ENCODE measurements at places on chromosomes 11 and 22. TPM values are rescaled to one million over a fixed set of nuclear protein-coding genes. Genes with fewer than 3 reads are reported as not detected.

- no peak overlapping the region for H3K4me3 ChIP-seq
- no peak for DNase-seq
- H3K36me3 ChIP-seq, result no peaks in the 10 kb centered on the region
- no peaks in the 10 kb centered on the region for H3K27me3 ChIP-seq
Observed at GRCh38 chr22:25972397-25972796, 196.9 kb upstream of the SEZ6L start.

GRCh38 chr11:93330446-93330984 lies at the start of gene DEUP1:
DEUP1 (plus strand) TSS chr11:93330742; CDS start chr11:93332260, 1,518 bp downstream.
- H3K27ac ChIP-seq, result no peak within 1 kb of the TSS
- H3K36me3 ChIP-seq, result no peaks in the 10 kb centered on the region
- H3K4me3 ChIP-seq, result peak within 1 kb of the TSS; percentile 29
- no peaks in the 10 kb centered on the region for H3K4me1 ChIP-seq

DNA sequence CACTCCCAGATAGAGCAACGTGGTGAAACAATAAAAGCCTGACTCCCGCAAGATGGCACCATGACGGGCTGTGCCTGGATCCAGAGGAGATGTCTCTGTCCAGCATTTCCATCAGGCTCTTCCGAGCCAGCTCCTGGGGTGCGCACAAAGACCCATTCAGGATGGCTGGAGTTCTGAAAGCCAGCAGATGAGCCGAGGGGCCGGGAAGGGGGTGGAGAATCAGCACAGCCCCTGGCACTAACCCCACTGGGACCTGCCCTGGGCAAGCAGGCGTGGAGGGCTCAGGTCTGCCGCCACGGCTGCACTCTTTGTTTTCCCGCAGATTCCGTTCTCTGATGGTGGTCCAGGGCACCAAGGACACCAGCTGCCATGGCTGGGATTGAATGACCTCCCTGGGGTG lies 97.2 kb upstream of the BLID start:
- DNase-seq, result no peak
- H3K4me1 ChIP-seq, result peaks cover 56% of the 10 kb centered on the region
- H3K4me3 ChIP-seq, result no peak overlapping the region
- no peak overlapping the region for H3K27ac ChIP-seq

DNA sequence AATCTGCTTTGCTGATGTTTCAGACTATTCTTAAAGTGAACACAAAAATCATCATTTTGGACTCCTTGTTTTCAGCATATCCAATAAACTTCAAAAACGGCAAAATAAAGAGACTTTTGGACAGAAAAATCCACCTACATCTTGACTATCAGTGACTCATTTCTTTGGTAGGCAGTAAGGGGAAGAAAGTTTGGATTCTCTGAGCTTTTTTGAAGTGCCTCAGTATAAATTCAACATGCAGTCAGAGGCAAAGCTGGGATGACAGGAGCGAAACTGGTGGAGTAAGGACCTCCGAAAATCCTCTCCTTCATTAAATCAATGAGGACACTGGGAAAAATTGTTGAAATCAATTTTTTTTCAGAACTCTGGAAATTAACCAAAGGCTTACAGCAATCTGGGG lies 29.7 kb downstream of the EFCAB6 start:
- peaks cover 21% of the 10 kb centered on the region for H3K4me1 ChIP-seq
- no peaks in the 10 kb centered on the region for H3K36me3 ChIP-seq
- H3K27me3 ChIP-seq, result no peaks in the 10 kb centered on the region
- H3K4me3 ChIP-seq, result 0 out of 2 replicates have a peak overlapping the region, but pooled peaks have one; percentile 1
- DNase-seq, result peak; percentile 43

Gene CYP2D6
- polyA plus RNA-seq, result 0.16 TPM

Gene TBX1
- polyA plus RNA-seq, result 2.8 TPM

Gene AIFM3
- polyA plus RNA-seq, result not detected

Gene SLC1A2
- polyA plus RNA-seq, result 0.49 TPM

Gene GAB4
- polyA plus RNA-seq, result not detected

All from GM23248 (cell line).